KG1 (cell line): ENCODE measurements at places on chromosomes 12 and 14.

GRCh38 chr12:569091-569676, 94.1 kb downstream of the NINJ2 start:
- DNase-seq, result no peak

DNA sequence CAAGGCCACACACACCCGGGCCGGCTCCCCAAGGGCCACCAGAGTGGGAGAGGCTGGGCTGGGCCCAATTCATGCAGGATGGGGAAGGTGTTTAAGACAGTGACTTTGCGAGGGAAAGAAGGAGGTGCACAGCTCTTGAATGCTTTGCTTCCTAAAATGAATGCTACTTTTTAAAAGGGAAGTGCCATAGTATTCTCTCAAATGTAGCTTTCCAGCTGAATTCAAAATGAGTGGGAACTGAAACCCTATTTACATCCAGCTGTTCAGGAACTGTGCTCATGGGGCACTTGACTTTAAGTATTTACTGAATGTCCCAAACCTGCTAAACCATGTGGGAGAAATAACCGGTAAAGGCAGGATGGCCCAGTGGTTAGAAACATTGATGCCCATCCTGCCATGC, 7.6 kb downstream of the ITPK1 start:
- no peak for DNase-seq

DNA sequence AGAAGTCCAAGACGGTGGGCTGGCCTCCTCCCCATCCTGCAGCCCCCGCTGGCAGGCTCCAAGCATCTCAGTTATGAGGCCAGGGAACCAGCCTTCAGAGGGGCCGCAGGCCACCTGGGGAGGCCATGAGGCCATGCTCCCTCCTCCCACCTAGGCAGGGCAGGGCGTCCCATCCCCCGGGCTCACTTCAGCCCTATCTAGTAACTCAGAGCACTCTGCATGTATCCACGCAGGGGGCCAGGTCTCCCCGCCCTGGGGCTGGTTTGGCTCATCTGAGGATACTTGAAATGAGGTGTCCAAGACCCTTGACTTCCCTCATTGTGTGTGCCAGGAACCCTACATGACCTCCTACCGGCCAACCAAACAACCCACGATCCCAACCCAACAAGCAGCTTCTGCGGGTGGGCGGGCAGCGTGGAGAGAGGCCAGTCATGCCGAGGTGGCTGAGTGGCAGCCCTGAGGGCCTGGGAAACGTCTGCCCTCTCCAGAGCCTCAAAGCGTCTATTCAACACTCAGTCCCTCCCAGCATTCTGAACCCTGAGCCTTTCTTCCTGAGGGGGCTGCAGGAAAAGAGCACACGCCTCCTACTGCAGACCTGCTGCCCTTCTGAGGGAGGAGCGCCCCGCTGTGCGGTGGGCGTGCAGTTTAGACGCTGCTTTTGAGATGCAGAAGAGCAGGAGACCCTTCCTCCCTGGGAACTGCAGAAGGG, 16.8 kb downstream of the ISCA2 start:
- no peak for DNase-seq

DNA sequence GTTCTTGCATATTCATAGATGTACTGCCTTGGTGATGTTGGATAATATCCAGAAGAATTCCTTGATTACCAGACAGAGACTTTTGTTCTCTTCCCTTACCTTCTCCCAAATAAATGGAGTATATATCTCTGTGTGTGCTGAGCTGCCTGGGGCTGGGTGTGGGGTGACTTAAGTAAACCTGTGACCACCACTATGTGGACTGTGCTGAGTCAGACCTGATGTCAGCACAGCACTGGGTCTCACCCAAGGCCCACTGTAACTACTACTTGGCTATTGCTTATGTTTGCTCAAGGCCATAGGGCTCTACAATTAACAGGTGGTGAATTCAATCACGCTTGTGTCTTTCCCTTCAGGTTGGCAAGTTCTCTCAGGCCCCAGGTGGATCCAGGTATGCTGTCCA, 145.7 kb upstream of the MDGA2 start:
- DNase-seq, result no peak

GRCh38 chr12:102740141-102740955, 176.7 kb downstream of the PAH start:
- no peak for DNase-seq
